ENCODE measurements at places on chromosomes 4 and X. TPM values are rescaled to one million over a fixed set of nuclear protein-coding genes. Genes with fewer than 3 reads are reported as not detected.

GRCh38 chrX:29662759-29663503, 552.4 kb upstream of the MAGEB2 start:
- peak; percentile 97 for DNase-seq

- no peak for DNase-seq
Measured at GRCh38 chr4:154218051-154218450, 273.5 kb downstream of the DCHS2 start.

DNA sequence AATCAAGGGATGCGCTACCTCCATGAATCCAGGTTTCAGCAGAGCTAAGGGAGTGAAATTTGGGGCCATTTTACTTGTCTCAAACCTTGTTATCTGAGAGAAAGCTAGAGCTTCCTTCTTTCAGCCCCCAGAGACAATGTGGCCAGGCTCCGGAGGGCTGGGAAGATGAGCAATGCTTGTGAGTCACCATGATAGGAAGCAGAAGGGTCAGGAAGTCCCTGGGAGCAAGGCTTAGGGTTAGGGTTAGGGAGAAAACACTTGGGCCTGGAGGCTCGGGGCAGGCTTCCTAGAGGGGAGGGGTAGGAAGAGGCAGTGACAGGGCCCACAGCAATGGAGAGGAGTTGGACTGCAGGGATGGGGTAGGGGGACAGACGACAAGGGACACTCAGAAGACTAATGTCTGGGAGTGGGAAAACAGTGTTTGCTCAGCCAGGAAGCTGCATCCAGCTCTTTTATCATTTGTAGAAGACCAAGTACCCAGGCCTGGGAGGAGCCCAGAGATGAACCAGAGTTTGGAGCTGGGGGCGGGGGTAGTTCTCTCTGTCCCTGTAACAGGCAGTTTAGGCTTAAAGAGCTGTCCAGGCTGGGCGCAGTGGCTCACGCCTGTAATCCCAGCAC, 16.4 kb upstream of the PORCN start:
- DNase-seq, result no peak

DNA sequence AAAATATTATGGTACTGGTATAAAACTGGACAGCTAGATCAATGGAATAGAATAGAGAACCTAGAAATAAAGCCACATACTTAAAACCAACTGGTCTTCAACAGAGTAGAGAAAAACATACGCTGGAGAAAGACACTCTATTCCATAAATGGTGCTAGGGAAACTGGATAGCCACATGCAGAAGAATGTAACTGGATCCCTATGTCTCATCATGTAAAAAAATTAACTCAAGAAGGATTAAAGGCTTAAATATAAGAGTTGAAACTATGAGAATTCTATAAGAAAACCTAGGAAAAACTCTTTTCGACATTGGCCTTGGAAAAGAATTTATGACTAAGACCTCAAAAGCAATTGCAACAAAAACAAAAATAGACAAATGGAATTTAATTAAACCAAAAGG, 114.6 kb downstream of the PCDH18 start:
- DNase-seq, result no peak

GRCh38 chr4:125750828-125751466, 436.2 kb downstream of the FAT4 start:
- DNase-seq, result no peak

LAS1L gene
- 31.7 TPM for polyA plus RNA-seq

GRCh38 chr4:12145768-12146167, 717.1 kb upstream of the HS3ST1 start:
- DNase-seq, result no peak

DNA sequence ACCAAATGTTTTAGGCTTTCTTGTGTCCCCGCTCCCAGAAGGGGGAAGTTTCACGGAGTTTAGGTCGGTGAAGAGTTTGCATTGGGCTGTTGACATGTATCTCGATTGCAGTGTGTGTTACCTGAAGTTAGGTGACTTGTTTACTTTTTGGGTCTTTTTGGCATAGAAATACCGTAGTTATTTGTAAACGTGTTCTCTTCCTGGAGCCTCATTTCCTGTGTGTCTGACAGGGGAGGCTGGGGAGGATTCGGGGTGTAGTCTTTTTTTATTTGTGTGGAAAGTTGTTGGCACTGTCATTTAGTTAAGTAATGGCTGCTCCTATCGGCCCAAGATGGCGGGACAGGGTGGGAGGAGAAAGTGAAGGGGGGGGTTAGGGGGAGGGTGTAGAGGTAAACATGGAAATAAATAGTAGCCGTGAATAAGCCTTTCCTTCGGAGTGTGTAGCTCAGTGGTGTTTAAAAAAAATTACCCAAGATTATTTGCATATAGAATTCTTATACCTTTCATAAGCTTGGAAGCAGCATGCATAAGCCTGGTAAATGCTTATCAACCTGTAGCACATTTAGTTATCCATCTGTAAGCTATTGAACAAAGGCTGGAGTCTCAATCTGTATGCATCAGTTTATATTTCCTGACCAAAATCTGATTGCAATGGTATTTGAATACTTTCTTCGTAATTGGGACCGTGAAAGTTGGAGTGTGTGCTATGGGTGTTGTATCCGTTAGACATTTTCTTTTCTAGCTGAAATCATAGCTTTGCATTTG, 1.6 kb downstream of the KDM6A start:
- peak; percentile 47 for DNase-seq

SLC34A2 gene
- 0.08 TPM for polyA plus RNA-seq
